T-helper 1 cell (primary cell): ENCODE measurements at places on chromosomes 13 and 19.

DNA sequence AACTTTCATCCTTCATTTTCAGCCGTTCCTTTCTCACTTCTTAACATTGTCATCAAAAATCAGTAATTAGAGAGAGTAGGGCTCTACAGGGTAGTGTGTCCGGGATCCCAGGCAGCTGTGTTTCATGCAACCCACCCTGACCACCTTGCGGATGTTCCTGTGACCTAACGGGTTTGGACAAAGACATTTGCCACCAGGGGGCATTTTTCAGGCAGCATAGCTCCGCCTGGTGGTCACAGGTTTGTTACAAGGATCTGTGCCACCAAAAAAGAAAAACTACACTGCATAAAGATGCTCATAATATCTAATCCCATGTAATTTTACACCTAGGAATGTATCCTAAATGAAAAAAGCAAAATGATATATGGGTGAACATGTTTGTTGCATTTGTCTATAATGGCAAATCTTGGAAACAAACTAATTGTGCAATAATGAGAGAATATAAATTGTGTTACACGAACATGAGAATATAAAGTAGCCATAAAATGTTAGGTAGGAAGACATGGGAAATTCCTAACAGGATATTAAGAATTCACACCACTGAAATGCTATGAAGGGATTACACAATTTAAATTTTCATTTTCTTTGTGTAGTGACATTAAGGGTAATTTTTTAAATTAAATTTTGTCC, 123.0 kb downstream of the SLC7A1 start:
- DNase-seq = no peak

DNA sequence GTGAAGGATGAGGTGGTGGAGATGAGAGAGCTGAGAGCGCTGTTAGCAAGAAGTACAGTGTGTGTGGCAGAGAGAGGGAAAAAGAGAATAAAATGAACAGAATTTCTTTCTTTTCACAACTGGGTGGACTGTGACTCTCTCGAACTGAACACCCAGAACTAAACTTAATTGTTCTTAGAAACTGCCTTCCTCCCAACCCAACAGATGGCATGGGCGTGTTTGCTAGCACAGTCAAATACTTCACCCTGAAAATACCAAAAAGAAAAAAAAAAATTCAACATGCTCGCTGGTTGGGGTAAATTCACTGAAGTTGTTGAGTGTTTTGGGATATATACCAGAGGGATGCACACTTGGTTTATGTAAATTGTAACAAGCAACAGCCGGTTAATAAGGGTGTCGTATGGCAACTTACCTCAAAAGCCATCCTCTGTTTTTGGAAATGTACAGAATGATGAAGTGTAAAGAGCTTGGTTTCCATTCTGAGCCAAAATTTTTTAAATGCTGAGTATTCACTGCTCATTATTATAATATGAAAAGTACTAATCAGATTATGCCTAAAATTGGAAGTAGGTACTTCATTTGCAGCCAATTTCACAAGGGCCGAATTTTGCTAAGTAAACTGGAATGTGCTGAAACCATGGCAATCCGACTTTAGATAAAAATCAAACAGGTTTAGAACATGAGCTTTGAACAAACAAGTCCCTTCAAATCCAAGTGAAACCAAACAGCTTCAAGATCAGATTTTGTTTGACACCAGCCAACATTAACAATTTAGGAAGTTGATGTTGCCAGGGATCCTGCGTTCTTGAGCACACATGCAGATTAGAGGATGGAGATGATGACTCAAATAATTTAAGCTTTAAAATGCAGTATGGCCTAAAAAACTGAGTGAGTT, 115.8 kb downstream of the ZIC5 start:
- DNase-seq = no peak

GRCh38 chr13:75405976-75406703, 75.8 kb downstream of the TBC1D4 start:
- no peak for DNase-seq

DNA sequence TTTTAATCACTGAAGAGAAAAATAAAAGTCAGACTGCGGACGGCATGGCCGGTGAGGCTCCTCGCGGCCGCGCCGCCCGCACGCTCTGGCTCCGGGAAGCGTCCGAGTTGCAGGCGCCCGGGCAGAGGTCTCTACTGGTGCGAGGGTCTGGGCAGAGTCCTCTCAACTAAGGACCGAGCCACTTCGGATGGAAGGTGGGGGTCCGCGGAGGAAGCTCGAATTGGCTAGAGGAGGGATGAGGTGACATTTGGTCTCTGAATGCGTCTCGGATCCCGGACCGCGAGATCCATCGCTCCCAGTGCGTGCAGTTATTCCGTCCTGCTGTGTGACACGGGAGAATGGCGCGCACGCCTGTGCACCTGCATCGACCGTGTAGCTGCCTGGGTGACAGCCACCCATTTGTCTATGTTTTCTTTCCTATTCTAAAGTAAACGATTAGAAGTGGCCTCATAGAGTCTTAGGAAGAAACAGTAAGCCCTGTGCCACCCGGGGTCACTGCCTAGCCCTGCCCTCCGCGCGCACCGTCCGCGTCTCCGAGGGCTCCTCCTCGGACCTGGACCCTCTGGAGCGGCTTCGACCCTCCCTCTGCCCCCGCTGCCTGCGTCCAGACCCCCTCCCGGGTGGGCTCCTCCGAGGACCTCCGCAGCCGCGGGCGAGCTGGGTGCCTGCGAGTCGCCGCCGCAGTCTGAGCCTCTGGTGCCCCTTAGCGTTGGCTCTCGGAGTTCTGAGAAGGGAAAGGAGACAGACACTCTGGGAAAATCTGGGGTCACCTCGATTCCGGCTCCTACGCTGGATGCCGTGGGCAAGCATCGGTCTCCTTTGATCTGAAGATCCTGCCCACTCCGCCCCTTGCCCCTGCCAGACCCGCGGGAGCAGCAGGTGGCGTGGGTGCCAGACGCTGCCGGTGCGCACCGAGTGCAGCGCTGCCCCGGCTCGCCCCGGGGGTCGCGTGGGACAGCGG, 347.4 kb downstream of the LIG4 start:
- no peak for DNase-seq

DNA sequence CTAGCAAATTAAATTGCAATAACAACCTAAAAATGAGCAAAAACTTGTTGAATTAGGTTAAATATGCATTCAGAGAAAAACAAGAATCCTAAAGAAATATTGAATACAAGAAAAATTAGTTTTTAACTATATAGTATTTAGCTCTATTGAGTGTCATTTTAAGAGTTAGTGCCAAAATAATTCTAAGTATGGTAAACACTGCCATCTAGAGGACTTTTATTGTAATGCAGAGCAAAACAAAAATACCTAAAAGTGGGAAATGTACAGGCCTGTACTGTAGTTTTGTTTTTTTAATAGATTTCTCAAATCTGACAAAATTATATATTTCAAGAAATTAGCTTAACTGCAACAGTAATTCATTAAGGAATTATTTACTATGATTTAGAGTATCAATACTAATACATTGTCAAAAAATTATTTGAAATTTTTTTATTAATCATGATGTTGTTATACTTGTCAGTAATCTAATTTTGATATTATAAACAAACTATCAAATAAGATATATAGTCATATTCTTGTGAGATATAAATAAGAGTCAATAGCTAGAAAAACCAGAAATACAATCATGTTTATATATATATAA, 8.2 kb upstream of the PCDH9 start:
- no peak for DNase-seq

- DNase-seq = no peak
Measured at GRCh38 chr13:105972306-105972721, 563.1 kb downstream of the EFNB2 start.

DNA sequence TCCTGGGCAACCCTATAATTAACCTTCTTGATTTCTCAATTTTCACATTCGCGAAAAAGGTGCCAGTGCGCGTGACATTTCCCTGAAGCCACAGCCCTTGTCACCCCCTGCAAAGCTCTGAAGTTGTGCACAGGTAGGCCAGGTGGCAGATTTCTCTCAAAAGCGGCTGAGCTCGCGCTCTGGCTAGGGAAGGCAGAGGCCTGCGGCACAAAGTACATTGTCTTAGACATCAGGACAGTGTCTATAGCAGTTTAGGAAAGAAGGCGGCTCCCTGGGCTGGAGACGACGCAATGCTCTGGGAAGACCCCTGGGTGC, 42.9 kb upstream of the ZNF14 start:
- no peak for DNase-seq

DNA sequence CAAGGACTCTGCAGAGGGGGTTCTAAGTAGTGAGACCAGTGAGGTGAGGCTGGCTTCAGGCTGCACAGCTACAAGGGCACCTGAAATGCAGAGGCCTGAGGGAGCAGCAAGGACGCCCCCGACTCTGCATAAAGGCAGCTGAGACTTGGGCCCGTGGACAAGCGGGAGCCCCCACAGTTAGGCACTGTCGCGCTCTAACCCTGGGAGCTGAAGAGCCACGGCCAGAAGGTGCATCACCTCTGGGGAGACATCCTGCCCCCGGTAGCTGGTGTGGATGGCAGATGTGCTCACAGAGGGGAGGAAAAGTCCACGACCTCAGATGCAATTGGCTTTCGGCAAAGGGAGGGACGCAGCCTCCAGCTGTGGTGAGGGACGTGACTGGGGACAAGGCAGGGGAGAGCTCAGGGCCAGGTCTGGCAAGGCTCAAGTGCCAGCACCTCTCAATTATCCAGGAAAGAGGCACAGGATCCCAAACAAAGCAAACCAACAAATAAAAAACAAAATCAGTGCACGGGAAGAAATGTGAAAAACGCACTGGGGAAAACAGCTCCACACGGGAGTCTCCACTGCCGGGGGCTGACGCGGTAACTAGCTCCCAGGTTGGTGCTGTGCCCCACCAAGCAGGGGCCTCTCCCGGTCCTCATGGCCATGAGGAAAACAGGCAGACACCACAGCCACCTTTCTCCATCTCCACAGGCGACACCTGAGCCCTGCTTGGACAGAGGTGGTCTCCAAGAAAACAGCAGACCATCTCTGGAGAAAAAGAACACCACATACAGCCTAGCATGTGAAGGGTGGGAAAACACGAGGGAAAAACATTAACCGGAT, 23.0 kb upstream of the PLPP2 start:
- DNase-seq = no peak

GRCh38 chr13:100298691-100299090, 209.8 kb downstream of the PCCA start:
- DNase-seq = no peak

- DNase-seq = no peak
Measured at GRCh38 chr19:7533281-7533885, 2.1 kb upstream of the PNPLA6 start.

- no peak for DNase-seq
Measured at GRCh38 chr19:16288544-16288943, 36.1 kb upstream of the KLF2 start.

DNA sequence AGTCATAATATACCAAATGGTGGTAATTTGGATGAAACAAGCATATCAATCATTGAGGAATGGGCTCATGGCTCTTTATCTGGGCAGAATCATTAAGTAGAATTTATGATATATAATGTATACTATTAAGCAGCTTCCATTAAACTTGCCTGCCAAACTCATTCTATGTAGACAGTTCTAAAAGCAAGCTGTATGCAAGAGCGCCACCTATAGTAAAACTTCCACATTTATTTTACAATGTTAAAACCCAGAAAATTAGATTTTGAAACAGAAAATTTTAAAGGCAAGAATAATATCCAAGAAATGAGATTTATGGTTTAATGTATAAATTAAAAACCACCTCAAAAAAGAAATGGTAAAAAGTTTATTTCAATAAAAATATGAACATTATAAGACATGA, 161.5 kb downstream of the MZT1 start:
- DNase-seq = no peak

DNA sequence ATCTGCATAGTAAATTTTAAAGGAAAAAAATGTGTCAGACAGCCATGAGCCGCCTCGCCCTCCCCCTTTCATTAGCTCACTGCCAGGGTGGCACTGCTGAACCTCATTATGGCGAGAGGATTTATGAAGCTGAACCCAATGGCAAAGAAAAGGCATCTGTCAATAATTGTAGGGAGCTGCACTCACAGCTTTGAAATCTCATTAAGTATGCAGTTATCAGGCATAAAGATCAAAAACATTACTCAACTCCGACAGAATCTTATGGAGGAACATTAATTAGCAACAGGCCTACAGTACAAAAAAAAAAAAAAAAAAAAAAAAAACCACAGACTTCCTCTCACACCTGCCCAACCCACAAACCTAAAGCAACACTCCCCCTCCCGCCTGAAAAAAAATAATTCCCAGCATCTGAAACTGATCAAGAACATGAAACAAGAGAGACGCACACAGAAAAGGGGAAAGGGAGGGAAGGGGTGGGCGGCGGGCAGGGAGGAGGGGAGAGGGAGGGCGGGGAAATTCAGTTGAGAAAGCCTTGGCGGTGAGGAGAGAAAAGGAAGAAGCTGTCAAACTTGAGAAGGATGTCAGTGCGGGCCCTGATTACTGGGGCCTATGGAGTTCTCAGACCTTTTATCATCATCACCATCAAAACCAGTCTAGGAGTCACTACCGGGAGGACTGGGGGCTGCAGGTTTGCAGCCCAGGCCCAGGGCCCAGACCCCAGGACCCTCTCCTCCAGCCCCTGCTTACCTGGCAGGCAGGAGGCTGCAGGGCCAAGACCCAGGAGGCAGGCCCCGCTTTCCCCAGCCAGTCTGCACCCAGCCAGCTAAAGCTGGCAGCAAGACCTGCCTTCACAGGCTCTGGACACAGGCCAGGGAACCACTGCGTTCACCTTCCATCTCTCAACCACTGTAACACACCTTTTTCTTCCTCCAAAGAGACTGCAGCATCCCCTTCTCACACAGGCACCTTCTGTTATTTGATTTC, 8.9 kb downstream of the TSHZ3 start:
- DNase-seq = peak; percentile 17

DNA sequence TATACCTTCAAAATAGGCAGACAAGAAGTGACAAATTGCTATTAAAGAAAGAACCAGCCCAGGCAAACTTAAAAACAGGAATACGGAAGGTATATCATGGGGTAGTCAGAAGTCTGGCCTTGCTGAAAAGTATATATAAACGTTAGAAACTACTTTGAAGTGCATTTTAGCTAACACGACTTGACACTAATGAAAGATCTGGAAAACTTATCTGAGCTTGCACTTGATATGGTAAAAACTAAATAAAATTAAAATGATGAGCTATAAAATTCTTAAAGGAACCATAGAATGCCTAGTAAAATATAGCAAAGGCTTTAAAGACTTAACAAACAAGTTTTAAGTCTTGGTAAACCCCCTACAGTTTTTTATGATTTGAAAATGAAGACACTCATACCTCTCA, 795.3 kb upstream of the PCDH20 start:
- DNase-seq = no peak

DNA sequence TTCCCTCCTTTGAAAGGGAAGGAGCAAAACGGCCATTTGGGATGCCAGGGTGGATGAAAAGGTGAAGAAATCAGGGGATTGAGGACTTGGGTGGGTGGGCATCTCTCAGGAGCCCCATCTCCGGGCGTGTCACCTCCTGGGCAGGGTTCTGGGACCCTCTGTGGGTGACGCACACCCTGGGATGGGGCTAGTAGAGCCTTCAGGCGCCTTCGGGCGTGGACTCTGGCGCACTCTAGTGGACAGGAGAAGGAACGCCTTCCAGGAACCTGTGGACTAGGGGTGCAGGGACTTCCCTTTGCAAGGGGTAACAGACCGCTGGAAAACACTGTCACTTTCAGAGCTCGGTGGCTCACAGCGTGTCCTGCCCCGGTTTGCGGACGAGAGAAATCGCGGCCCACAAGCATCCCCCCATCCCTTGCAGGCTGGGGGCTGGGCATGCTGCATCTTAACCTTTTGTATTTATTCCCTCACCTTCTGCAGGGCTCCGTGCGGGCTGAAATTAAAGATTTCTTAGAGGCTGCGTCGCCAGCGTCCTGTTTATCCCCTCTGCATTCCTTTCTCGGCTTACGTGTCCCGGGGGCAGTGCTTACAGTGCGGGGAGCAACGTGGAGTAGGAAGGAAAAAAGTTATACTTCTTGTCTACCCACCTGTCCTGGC, 15.2 kb upstream of the S1PR4 start:
- peak; percentile 54 for DNase-seq
